ENCODE measurements at places on chromosomes 1 and 21.

GRCh38 chr1:39098546-39099250, 72.5 kb downstream of the NDUFS5 start:
- DNase-seq, result peak; percentile 50

DNA sequence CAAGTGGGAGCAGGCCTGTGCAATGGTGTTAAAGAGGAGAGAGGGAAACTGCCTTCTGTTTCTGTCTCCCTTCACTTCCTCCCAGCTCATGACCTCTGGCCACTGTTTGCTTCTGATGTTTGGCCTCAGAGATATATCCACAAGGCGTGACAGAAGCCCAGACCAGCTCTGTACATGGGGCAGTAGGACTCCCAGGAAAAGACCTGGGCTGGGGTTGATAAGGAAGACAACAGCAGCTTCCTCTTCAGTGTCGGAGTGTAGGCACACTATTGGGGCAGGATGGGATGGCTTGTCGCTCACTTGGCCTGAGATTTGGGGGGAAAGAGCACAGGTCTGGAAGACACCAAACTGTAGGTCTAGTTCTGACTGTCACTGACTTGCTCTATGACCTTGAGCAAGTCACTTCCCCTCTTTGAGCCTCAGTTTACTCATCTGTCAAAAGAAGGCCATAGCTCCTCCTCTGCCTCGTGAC, 67.8 kb upstream of the KLHDC7A start:
- DNase-seq, result no peak

DNA sequence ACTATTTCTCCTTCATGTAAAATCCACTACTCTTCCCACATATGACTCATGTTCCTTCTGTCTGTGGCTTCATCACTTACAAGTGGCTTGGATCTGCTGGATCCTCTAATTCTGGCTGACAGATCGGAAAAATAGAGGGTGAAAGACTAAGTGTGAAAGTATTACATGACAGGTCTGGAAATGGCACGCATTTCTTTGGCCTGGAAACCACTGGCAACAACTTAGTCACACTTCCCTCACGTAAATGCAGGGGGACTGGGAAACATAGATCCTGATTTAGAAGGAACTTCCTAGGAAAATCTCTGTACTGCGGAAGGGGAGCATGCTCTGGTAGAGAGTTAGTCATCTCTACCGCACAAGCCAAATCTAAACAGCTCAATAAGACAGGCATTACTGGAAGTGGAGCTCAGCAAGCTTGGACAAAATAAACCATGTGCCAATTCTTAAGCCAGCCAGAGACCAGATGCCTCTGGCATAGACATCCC, 305.4 kb upstream of the PTBP2 start:
- no peak for DNase-seq

DNA sequence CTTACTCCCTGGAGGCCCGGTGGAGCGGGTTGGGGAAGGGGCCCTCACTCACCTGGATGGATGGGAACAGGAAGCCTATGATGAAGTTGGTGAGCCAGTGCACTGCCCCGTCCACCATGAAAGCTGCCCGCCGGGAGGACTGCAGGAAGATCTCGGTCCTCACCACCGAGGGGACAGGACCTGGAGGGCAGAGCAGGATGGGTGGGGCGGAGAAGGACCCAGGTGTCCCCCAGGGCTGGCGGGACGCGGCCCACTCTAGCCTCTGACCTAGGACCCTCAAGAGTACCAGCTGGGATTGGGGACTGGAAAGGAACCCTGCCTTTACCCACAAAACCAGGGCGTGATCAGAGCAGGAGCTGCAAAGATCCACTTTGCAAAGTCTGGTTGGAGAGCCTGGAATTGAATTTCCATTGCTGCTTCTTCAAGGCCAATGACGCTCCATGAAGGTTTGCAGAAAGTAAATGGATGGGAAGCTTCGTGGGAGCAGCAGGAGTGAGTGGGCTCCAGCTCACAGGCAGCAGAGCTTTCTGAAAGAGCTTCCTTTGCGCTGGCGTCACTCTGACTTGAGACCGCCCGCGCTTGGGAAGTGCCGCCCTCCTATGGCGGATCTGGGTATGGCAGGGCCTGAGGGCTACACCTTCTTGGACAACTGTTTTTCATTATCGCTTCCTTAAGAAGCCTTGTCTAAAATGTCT, 21.4 kb downstream of the SLC2A7 start:
- DNase-seq, result peak; percentile 71

- no peak for DNase-seq
Measured at GRCh38 chr1:51509773-51510172, 9.3 kb downstream of the EPS15 start.

DNA sequence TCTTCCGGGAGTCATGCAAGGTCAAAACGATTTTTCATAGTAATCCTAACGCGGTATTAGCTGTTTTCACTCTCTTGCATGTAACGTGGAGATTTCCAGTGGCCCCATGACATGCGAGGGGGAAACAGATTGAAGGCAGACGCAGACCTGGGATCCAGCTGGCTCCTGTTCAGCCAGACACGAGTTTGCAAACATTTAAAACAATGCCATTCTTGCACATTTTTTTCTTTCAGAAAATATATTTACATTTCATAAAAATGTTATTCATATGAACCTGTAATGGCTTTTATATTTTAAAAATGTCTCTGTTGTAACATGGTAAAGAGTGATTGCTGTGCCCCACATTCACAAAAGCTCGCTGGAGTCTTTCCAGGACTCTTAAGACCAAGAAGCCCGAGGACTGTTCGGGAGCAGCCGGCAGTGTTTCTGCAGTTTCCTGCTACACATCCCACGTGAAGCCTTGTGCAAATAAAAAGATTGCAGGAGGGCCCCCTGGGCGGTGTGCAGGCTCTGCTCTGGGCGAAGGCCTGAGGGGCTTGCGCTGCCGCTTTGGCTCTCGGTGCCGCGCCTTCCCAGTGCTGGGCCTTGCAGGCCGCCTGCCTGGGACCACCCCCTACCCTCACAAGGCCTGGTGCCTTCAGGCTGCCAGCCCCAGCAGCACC, 184.9 kb downstream of the DYRK1A start:
- no peak for DNase-seq

DNA sequence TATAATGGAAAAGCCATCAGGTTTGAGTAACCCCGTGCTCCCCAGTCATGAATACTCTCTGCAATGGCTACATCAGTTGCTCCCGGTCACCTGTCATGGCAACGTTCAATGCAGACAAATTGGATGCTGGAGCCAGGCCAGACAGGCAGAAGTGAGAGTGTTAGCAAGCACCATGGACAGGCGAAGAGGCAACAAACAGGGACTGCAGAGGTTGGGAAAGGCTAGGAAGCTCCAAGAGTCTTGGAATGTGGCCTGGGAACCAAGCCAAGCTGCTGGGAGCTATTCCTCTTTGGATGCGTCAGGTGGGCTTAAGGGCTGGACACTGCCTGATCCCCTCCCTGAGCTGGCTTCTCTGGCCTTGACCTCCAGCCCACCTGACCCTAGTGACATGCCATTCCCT, 102.9 kb downstream of the ACTL8 start:
- no peak for DNase-seq

DNA sequence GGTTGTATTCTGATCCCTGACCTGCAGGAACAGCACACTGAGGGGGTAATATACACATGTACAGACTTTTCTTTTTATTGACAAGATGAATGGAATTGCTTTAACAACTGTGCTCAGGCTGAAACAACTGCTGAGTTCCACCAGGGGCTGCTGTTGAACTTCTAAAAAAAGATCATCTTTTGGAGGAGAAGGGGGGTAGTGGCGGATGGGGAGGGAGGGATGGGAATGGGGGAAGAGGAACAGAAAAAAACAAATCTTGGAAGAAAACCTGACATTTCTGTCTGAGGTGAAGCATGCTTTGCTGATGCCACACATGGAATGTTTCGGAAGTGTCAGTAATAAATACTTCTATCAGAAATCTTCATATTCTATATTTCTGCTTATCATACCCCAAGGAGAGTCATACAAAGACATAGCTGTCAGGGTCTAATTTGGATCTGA, 75.0 kb downstream of the RWDD3 start:
- no peak for DNase-seq

DNA sequence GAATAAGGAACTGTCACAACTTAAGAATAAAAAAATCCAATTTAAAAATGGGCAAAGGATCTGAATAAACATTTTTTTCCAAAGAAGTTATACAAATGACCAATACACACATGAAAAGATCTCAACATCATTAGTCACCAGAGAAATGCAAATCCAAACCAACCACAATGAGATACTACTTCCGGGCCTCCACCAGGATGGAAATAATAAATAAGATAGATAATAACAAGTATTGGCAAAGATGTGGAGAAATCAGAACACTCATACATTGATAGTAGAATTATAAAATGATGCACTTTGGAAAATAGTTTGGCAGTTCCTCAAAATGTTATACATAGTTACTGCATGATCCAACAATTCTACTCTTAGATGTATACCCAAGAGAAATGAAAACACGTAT, 18.7 kb downstream of the ZSWIM5 start:
- no peak for DNase-seq

DNA sequence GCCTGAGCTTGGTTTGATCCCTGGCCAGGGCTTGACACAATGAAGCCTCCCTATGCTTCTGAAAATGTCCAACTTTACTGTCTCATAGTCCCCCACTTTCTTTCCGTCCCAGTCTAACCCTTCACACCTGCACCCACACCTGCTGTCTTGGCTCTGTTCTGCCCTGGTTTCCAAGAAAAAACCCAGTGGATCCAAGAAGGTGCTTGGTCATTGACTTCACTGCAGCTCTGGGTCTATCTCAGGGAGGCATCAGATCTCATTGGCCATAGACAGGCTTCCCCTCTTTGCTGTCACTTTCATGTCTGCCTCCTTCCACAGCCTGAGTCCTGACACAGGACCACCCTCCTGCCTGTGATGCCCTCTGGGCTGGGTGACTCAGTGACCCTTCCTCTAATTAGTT, 37.8 kb upstream of the ETV3 start:
- DNase-seq, result no peak

DNA sequence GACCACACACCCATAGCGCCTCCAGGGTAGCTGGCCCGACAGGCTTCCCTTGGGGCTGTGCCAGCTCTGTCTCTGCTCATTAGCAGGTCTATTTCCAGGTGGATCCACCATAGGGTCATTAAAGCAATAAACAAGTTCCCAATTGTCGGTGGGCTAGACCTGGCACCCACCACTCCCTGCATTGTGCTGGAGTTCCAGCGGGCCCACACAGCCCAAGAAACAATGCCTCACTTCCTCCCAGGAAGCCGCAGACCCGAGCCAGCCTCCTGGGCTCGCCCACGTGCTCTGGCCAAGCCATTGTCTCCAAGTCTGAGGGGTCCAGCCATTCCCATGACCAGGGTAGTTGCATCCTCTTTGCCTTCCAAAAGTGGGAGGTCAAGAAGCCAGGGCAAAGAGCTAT, 27.5 kb upstream of the SOX13 start:
- DNase-seq, result no peak

DNA sequence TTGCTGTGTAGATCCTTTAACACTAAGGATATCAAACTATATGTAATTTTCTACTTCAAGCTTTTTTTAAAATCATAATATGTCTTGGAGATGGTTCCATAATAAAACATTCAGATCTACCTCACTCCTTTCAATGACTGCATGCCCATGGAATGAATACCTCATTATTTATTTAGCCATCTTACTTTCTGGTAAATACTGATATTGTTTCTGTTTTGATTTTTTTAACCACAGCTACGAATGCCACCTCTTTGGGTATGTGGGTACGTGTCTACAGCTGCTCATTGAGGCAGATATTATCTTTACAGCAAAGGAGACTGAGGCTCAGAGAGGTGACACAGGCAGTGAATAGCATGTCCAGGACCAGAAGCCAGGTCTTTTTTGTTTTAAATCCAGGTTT, 215.7 kb downstream of the ST6GALNAC3 start:
- DNase-seq, result no peak

GRCh38 chr1:112436384-112437156, 40.6 kb downstream of the CTTNBP2NL start:
- no peak for DNase-seq

DNA sequence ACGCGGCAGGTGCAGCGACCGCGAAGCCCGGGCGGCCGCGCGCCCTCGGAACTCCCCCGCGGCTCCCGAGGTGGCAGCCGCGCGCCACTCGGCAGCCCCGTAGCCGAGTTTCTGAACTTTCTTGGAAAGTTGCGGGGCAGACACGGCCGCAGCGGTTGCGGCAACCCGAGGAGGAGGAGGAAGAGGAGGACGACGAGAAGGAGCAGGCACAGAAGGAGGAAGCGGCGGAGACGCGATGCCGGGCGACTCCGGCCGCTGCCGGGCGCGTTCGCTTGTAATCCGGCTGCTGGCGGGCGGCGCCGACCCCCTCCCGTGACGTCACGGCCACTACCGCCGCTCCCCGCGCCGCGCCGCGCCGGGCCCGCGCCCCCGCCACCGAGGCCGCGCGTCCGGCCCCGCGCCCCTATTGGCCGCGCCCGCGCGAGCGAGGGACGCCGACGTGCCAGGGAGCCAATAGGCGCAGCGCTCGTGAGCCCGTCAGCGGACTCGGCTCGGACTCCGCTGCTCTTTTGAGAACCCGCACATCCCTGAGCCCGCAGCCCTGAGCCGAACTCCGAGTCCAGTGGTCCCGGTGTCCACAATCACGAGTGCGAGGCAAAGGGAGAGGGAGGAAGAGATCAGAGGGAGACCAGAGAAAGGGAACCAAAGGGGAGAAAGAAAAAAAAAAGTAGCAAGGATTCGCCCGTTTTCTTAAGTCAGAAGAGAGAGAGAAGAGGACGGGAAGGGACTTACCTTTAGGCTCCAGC, 736 bp upstream of the BARHL2 start:
- no peak for DNase-seq

- DNase-seq, result no peak
Measured at GRCh38 chr1:221576268-221576667, 165.6 kb downstream of the DUSP10 start.

DNA sequence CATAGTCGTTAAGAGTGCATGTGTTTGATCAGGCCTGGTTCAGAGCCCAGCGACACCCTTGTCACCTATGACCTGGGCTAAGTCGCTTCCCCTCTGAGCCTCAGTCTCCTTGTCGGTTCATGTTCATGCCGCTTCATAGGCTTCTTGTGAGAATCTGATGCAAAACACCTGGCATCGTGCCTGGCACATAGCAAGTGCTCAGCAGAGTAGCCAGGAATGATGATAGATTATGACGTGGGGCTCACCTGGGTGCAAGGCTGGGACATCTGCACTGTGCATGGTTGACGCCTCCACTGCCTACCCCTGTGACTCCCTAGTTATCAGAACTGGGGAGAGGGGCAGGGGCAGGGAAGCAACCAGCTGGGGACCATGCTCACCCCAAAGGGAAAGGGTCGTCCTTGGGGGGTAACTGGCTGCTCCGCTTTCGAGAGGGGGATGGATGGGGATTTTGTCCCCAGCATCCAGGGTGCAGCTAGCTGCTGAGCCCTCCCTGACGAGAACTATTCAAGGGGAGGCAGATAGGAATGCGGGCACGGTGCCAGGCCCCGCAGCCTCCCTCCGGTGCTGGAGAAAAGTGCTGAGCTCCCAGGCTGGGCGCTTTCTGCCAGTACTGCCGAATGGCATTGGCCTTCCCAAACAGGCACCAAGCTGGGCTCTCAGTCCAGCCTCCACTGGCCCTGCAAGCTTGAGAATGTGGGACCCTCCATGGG, 9.3 kb downstream of the EFHD2 start:
- no peak for DNase-seq

- no peak for DNase-seq
Measured at GRCh38 chr1:19260211-19261138, 8.9 kb downstream of the MRTO4 start.

GRCh38 chr1:46533179-46533864, 18.1 kb downstream of the KNCN start:
- peak; percentile 15 for DNase-seq
